ENCODE measurements at places on chromosomes 13 and 19.

DNA sequence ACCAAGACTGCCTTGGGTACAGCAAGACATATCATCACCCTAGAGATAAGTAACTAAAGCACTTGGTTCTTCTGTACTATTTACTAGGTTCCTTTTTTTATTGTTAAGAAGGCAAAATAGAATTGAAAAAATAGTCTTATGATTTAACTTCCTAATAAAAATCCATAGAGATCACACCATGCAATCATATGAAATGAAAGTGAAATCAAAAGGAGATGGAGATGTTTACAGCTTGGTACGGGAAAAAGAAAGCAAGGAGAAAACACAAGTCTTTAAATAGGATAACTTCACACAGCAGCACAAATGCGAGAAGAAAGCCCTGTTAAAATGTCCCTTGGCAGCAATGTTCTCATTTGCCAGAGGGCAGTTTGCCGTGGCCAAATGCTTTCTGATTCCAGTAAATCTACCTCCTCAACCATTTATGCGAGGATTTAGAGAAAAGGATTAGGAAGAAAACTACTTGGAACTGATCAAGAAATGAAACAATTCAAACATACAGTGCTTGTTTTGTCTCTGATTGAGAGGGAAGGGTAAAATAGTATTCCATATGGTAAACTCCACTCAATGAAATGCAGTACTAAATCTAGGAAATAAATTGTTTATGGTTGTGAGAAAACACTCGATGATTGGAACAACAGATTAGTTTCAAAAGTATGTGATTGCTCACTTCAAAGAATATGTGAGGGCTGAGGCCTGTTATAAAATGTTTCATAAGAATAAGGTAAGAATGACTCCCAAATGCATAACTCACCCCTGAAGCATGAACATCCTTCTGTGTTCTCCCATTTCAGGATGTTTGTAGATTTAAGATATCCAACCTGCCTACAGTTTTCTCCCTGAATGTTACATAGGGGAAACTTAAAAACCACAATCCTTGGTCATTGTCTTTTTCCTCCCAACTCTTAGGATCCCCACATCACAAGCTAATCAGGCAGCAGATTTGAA lies 487.8 kb downstream of the DACH1 start:
- DNase-seq: no peak

DNA sequence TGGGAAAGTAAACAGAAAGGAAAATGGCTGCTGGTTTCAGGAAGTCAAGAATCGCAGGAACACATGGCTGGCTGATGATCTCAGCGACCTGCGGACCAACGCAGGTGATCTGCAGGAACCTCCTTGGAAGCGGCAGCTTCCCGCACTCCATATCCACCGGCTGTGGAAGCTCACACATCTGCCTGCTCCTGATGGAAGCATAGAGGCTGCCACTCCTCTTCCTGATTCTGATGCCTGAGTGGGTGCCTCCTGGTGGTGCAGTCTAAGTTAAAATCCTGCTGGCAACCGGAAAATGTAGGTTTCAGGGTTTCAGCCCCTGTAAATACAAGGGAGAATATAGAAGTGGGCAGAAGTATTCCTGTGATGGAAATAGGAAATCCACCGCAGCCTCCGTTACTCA lies 75.5 kb downstream of the TNFSF13B start:
- no peak for DNase-seq

DNA sequence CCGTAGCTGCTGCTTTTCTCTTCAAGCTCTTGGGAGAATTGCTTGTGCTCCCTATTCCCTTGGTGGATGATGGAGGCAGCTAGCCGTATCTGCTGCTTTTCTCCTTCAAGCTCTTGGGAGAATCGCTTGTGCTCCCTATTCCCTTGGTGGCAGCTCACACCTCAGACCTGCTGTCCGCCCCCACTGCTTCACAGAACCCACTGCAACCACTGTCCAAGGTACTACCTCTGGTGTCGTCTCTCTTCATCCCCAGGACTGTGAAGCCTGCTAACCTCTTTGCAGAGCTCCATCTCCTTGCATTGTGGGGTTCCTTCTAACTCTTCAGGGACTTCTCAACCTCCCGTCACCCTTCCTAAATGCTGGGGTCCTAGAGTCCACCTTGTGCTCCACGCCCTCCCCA lies 4.6 kb upstream of the ERVK3-1 start:
- DNase-seq: no peak

DNA sequence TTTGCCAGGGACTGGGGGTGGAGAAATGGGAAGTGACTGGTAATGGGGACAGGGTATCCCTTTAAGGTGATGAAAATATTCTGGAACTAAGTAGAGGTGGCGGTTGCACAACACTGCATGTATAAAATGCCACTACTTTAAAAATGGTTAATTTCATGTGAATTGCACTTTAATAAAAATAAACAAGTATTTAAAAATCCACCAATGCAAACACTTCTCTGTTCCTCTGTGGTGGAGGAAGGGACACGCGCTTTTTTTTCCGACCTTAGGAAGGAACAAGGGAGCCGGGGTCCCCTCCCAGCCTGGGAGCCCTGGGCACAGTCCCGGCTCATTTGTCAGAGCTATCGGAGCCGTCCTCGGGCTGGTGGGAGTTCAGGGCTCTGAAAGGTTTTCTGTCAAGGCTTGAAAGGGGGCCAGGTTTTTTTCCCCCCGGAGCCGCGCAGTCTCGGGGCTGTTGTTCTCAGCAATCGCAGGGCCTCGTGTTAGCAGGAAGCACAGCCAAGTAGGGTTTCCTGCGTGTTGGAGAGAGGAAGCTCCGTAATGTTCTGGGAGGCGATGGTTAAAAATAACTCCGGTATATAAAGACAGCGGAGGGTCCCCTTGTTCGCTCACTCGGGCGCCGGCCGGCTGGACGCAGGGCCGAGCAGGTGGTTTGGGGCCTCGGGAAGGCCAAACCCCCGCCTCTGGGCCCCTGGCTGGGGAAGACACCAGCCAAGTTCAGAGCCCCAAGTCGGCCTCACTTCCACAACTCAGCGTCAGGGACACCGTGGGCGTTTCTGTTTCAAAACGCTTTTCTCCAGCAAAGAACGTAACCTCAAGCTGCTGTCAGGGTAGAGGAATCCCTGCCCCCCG lies 41.2 kb upstream of the KLF2 start:
- peak; percentile 78 for DNase-seq
